ENCODE measurements at places on chromosomes 6 and 20.

DNA sequence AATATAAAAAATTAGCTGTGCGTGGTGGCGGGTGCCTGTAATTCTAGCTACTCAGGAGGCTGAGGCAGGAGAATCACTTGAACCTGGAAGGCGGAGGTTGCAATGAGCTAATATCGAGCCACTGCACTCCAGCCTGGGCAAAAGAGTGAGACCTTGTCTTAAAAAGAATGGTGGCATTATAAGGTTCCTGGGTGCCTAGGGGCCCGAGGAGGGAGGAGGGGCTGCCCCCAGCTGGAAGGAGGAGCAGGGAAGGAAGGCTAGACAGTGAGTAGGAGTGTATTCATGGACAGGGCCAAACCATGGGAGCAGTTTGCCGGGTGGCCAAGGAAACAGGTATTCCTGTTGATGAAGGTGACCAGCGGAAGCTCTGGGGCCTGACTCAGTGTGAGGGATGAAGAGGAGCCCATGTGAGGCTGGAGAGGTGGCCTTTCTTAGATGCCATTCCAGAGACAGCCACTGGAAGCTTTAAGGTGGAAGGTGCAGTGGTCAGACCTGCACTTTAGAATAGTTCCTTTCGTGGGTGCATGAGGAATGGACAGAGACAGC is 24.2 kb downstream of the MANBAL start:
- no peak for DNase-seq

GRCh38 chr20:25346349-25346748 is 44.3 kb downstream of the ABHD12 start:
- DNase-seq, result no peak

DNA sequence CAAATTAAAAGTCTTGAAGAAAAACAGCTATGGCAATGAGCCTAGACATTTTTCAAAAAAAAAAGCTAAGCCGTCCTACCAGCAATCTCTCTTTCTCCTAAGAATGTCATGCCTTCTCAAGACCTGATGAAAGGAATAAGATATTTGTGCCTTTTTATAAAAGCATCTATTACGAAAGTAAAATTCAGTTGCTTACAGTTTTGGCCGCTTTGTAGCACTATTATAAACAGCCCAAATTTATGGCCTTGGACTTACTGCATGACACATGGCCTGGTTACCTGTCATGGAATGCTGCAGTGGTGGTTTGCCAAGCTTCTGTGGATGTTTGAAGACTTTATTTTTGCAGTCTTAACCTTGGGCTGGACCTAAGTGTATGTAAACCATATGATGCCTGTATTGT is 22.2 kb upstream of the VAPB start:
- DNase-seq, result no peak

GRCh38 chr6:9335431-9335830 is 900.1 kb upstream of the SLC35B3 start:
- DNase-seq, result no peak

DNA sequence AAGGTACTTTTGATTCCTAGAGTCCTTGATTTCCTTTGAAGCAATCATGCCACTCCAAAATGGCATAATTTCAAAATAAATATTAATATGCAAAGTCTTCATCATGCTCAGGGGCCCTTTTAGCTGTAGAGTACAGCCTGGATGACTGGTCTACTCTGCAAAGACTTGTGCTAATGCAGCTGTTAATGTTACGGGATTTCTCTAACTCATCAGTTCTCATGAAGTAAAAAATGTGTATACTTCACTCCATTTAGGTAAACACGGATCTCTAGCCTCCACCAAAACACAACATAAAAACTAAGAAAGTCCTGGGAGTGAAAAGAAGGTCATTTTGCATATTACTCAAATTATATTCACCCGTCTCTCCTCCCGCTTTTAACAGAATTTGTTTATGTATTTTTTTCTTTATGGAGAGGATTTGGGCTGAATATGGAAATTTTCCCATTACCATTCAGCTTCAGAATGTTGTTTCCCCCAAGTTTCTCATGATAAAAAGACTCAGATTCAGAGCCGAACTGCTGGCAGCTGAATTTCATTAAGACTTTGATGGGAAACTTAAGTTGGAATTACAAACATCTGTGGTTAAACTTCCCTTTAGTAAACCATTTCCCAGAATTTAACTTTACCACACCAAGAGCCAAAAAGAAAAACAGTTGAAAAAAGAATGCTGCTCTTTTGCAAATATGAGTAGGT is 8.7 kb downstream of the LAMA4 start:
- no peak for DNase-seq

DNA sequence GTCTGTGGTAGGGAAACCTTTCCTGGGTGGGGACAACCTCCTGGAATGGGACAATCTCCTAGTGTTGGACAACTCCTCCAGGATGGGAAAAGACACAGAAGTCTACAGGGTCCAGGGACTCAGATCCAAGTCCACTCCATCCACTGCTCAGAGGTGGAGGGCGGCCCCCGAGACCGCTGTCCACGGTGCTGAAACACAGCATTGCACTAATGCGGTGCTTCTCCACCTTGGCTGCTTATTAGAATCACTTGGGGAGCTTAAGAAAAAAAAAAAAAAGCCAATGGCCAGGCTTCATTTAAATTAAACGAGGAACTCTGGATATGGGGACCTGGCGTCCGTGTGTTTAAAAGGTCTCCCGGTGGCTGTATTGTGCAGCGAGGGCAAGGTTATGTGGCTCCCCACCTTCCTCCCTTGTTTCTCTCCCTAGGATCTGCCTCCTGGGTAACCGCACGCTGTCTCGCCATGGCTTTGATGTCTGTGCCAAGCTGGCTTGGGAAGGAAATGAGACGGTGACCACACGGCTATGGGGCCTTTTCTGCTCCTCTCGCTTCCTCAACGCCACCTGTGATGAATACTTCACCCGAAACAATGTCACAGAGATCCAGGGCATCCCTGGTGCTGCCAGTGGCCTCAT is 12.0 kb downstream of the SLC12A5 start:
- DNase-seq, result no peak

GRCh38 chr6:57198926-57199636 is 23.0 kb downstream of the RAB23 start:
- no peak for DNase-seq

- DNase-seq, result no peak
Observed at GRCh38 chr6:39818695-39819094, 26.5 kb downstream of the DAAM2 start.

- no peak for DNase-seq
Observed at GRCh38 chr20:58855506-58856389, 3.2 kb downstream of the GNAS start.

- no peak for DNase-seq
Observed at GRCh38 chr6:44169154-44169553, 10.5 kb downstream of the CAPN11 start.

- no peak for DNase-seq
Observed at GRCh38 chr6:137715589-137716045, 151.4 kb upstream of the TNFAIP3 start.

DNA sequence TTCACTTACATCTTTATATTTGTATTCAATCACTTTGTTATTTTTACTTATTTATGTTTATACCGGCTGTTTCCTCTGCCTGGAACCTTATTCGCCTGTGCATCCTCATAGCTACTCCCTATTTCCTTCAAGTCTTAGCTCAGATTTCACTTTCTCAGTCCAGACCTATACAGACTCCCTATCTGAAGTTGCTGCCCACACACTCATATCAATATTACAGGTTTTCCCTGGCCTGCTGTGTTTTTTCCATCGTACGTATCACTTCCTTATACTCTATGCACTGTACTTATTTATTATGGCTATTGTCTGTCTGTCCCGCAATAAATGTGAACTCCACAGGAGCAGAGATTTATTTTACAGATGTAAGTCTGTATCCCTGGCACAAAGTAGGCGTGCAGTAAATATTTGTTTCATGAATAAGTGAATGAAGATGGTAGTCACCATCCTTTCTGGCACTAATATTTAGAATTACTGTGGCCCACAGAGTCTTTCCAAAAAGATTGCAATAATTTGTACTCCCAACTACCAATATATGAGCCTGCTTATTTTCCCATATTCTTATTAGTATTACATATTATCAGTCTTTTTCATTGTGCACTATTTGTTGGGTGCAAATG is 64.9 kb downstream of the TNFAIP3 start:
- no peak for DNase-seq

DNA sequence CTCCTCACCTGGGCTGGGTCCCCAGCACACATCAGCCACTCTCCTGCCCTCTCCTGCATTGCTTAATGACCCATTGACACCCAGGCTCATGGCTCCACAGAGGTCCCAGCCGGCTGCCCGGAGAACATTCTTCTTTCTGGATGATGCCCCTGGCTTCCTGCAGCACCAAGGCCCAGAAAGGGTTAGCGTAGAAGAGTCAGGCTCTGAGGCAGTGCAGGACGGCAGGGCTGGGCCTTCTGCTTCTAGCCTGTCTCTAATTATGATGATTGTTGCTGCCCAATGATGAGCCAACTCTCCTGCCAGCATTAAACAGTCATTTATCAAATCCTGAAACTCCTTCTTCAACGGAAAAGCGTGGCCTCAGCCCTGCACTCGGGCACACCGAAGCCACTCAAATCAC is 66.4 kb downstream of the ZNF217 start:
- DNase-seq, result no peak

DNA sequence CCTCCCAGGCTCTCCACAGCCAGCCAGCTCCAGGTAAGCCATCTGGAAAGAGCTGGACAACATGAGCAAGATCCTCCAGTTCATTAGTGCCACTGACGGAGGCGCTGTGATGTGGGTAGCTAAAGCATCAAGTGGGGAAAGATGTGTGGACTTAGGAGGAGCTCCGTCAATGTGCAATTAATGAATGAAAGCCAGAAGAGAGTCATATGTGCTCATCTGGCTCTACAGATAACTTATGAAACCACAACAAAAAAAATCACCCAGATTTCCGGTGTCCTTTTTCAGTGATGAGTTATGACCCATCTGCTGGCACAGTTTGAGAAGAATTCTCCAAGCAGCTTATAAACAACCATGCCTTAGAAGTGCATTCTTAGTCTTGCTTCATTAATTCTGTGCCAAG is 311.7 kb upstream of the PLCB4 start:
- DNase-seq, result no peak

DNA sequence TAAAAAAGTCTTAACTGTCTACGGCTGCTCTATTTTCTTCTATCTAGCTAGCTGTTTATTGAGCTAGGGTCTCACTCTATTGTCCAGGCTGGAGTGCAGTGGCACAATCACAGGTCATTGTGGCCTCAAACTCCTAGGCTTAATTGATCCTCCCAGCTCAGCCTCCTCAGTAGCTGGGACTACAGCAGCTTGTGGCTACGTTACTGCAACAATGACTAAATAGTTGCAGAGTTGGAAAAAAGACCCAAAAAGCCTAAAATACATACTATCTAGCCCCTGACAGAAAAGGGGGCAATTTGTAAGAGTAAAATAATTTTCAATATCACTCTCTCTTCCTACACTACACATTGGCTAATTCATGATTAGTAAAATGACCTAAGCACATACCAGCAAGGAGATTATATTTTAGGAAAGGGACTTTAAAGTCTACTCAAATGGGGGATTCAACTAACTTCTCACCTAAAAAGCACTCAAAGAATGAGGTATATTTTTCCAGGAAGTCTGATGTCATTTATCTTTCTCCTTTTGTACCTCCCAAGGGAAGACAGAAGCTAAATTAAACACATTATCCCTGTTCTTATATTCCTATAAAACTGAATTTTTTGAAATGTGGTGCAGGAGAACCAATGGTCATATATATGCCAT is 82.8 kb downstream of the ZMYND8 start:
- DNase-seq, result no peak

- DNase-seq, result no peak
Observed at GRCh38 chr20:62755817-62756724, 40.2 kb upstream of the MRGBP start.

GRCh38 chr6:109872968-109873545 is 105.1 kb upstream of the GPR6 start:
- no peak for DNase-seq

- DNase-seq, result no peak
Observed at GRCh38 chr6:143325379-143326140, 124.9 kb downstream of the ADAT2 start.

DNA sequence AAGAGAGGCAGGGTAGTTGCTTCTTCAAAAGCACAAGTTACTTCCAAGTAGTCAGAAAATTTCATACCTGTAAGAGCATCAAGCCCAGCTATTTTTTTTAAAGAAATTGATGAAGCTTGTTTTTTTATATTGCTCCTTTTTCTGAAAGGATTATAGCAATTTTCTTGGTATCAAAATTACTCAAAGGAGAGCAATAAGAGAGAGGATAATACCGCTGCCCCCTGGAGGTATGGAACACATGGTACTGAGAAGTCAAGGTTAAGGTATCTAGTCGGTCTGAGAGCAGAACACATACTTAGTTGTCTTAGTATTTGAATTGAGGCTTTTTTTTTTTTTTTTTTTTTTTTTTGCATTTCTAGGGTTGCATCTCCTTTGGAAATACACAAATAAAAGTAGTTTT is 59.4 kb downstream of the ADGRF5 start:
- DNase-seq, result no peak

DNA sequence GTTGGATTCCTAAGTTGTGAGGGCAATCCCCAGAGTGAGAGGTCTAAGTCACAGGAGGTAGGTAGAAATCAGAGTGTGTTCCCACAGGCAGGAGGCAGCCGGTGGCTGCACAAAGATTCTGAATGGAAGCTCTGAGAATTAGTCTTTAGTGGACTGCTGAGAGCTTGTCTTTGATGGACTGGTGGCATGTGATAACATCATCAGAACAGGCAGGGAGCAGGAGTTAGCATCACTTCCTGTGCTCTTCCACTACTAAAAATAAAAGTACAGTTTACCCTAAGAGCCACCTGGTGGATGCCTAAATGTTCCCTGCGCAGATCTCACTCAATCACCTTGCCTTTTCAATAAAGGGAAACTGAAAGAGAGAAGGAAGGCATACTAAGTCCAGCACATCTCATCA is 294.6 kb upstream of the POU3F2 start:
- peak; percentile 2 for DNase-seq

- no peak for DNase-seq
Observed at GRCh38 chr20:48742233-48742632, 85.6 kb downstream of the PREX1 start.

DNA sequence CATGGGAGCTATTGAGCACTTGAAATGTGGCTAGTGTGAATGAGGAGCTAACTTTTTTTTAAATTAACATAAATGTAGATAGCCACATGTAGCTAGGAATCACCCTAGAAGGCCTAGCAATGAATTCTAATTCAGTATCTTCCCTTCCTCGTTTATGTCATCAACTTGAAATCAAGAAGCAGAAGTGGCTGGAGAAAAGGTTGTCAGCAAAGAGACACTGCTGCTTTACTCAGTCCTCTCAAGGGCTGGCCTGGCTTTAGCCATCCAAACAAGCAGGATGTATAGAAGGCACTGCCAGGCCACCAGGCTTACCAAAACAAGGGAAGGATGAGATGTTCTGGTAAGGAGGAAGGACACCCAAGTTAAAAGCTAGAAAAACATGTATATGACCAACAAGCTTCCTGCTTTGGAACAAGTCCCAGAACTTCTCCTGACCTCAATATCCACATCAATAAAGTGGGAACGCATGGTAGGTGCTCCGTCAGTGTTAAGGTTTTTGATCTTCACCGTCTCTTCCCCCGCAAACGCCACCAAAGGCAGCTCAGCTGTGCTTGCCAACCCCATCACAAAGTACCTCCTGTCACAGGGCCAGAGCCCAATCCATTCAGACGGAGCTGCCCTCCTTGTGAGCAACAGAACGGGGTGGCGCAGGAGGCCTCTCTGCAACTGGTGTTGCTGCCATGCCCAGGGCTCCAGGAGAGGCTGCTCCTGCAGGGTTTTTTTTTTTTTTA is 235.8 kb upstream of the RIN2 start:
- no peak for DNase-seq
